Cerebellar nuclear complex (tissue), 1 donor: ENCODE measurements at places on chromosomes 13 and 19.

DNA sequence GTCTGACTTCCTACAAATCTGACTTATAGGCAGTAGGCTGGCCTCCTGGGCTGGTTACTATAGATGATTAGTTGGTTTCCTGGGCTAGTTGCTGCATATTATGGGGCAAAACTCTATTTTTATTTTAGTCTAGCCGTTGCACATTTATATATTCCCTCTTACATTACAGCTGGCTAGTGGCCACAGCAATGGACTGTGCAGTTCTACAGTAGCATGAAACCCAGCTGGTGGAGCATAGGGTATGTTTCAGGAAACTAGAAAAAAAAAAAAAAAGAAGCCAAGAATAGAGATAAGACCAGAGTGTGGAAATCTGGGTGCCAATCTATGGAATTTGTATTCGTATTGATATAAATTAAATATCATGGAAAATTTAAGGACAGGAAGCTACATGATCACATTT is 304.4 kb upstream of the NBEA start:
- DNase-seq: no peak

- no peak for DNase-seq
Measured at GRCh38 chr19:8484331-8484894, 18.0 kb downstream of the PRAM1 start.

DNA sequence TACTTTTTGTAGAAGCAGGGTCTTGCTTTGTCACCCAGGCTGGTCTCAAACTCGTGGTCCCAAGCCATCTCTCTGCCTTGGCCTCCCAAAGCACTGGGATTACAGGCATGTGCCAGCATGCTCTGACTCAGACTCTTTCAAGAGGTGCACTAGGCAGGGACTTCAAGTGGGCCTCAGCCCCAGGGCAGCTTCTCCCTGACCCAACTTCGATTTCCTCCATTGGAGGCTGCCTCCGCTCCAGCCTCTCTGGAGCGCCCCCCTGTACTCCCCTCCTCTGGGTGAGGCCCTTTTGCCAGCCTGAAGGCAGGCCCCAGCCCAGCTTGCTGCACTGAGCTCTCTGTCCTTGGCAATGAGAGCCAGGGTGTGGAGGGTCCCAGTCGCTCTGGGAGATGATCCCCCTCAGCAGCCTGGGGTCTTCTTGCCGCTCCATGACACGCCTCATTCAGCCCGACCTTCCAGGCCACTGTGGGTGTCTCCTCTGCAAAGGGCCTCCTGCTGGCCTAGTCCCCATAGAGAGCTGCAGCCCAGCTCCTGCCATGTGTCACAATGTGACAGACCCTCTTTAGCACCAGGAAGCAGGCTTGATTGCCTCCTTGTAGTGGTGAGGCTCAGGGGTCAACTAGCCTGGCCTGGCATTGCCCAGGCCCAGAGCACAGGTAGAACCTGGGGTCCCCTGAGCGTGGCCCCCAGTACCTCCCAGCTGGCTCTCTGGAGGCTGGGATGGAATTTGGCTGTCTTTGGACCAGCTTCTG is 16.4 kb downstream of the CARM1 start:
- no peak for DNase-seq

DNA sequence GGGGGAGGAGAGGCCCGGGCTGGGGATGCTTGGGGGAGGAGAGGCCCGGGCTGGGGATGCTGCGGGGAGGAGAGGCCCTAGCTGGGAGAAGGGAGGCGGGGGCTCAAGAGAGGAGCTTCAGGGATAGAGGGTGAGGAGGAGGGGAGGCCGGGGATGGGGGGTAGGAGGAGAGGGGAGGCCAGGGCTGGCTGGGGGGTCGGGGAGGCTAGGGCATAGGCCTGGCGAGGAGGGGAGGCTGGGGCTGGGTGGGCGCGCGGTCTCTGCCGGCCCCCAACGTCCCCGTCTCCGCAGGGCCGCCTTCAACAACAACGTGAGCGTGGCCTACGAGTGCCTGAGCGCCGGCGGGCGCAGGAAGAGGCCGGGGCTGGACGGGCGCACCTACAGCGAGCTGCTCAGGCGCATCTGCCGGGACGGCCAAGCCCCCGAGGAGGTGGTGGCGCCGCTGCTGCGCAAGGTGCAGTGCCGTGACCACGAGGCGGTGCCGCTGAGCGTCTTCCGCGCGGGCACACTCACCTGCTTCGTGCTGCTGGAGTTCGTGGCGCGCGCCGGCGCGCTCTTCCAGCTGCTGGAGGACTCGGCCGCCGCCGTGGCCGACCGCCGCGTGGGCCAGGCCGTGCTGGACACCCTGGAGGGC is 11.4 kb downstream of the TPGS1 start:
- no peak for DNase-seq

GRCh38 chr13:40047322-40047771 is 391.9 kb downstream of the COG6 start:
- DNase-seq: no peak

- DNase-seq: no peak
Measured at GRCh38 chr13:60707878-60708277, 310.9 kb downstream of the TDRD3 start.

DNA sequence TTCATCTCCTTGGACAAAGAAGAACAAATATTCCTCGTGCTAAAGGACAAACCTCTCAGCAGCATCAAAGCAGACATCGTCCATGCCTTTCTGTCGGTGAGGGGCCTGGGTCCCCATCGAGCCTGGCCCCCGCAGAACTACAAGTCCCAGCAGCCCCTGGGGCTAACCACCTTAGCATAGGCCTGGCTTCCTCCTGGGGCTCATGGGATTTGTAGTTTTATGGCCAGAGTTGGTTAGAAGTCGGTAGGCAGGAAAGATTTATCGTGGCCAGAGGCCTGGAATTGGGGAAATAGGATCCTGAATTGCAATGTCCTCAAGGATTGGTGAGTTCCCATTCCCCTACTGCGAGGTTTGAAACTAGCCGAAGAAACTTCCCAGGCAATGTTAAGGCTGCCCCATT is 19.6 kb downstream of the TMEM150B start:
- no peak for DNase-seq

GRCh38 chr13:68813180-68813796 is 1294.3 kb upstream of the ATXN8OS start:
- DNase-seq: no peak

- DNase-seq: no peak
Measured at GRCh38 chr19:33631609-33631973, 9.8 kb downstream of the CHST8 start.

- no peak for DNase-seq
Measured at GRCh38 chr19:30066781-30067759, 125.0 kb downstream of the URI1 start.

GRCh38 chr19:1918975-1919374 is 13.8 kb downstream of the ADAT3 start:
- DNase-seq: no peak

DNA sequence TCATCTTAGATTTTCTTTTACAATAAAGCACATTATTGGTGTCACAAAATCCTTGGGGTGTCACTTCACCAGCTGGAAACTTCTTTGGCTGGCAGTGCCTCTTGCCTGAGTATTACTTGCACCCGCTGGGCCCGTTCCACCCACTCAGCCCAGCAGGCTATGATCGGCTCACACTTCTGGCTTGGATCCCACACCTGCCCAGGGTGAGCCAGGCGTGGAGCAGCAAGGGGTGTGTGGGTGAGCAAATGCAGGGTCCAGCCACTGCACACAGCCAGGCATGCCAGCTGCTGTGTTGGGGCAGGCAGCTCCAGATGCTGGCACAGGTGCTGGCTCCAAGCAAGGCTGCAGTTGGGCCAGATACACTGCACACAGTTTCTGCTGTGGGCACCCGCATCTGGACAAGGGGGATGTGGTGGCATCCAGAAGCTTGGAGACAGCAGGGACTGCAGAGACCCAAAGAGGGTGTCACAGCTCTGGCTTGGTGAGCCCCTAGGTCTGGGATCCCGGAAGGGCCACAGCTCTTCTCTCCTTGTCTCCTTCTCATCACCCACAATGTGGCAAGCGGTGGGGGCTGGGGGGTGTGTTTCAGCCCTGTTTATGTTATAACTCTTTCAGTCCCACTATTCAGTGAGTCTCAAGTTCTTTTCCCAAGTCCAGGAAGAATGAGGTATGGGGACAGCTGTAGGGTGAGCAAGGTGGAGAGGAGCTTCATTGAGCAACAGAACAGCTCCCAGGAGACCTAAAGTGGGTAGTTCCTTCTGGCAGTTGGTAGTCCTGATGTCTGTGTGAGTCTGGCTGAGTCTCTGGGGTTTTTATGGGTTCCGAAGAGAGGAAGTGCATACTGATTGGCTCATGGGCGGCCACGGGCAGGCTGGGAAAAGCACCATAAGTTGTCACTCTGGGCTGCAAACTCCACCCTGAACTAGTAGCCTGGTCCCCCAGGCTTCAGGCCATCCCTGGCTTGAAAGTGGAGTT is 25.3 kb upstream of the TBC1D4 start:
- DNase-seq: no peak

DNA sequence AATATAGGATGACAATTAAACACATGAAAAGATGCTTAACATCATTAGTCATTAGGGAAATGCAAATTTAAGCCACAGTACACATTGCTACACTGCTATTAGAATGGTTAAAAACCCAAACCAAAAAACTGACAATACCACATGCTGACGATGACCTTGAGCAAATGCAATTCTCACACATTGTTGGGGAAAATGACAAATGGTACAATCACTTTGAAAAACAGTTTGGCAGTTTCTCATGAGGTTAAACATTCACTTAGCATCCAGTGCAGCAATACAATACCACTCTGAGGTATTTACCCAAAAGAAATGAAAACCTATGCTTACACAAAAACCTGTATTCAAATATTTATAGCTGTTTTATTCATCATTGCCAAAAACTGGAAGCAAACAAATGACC is 11.3 kb downstream of the FLT3 start:
- no peak for DNase-seq

GRCh38 chr13:95296326-95296925 is 4.8 kb downstream of the ABCC4 start:
- no peak for DNase-seq

DNA sequence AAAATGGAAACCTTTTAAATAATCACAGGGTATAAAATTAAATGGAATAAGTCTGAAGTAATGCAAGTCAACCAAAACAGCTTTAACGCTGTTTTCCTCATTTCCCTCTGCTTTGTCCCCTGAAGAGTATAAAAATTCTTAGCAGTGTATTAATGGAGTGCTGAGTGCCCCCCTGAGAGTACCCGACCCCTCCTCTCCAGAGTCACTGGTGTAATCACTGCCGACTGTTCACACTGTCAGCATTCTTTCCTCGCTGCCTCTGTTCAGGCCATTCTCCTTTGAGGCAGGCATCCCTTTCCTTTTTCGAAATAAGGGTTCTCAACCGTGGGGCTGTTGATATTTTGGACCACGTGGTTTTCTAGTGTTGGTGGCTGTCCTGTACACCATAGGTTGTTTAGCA is 146.9 kb upstream of the SLC10A2 start:
- no peak for DNase-seq

DNA sequence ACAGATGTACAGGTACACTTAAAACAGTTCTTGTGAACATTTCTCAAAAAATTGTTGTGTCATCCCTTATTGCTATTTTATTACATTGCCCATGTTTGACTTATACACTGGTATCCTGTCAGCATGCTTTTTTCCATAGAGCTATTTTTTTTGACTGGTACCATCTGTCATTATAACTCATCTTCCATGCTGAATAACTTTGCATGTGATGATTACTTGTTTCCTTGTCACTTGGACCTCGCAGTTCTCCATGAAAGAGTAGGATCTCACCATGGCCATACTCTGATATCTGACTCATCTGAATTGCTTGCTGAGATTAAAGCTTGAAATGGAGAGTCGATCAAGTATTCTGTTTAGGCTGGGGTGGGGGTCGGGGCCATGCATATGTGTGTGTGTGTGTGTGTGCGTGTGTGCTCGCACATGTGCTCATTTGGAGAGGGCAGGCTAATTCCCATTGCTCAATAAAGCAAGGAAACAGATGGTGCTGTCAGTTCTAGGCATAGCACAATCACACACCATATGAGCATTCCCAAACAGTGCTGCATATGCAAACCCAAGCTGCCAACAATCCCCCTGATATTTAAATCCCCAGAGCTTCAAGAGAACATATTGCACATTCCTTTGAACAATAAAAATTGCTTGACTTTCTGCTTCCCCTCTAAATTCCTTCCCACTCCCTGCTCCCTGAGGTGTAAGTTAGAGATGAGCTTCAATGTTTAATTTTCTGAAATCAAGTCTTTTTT is 62.9 kb downstream of the NHLRC3 start:
- DNase-seq: peak; percentile 79

DNA sequence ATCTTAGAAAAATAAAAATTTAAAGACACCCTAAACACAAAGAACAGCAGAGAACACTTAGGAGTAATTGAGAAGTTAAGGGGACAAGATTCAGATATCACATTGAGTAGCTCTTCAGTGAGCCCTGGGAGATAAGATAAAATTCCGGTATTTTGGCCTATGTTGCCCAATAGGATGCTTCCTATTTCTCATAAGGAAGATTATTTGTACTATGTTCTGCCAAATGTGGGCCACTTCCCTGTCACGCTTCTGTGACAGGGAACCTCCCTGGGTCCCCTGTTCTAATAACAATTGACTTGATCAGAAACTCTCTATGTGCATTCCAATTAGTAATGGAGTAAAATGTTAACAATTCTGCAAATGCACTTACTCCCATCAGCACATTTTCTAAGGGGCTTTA is 310.7 kb downstream of the MYO16 start:
- no peak for DNase-seq

- no peak for DNase-seq
Measured at GRCh38 chr19:38062959-38063761, 156.2 kb downstream of the SIPA1L3 start.

DNA sequence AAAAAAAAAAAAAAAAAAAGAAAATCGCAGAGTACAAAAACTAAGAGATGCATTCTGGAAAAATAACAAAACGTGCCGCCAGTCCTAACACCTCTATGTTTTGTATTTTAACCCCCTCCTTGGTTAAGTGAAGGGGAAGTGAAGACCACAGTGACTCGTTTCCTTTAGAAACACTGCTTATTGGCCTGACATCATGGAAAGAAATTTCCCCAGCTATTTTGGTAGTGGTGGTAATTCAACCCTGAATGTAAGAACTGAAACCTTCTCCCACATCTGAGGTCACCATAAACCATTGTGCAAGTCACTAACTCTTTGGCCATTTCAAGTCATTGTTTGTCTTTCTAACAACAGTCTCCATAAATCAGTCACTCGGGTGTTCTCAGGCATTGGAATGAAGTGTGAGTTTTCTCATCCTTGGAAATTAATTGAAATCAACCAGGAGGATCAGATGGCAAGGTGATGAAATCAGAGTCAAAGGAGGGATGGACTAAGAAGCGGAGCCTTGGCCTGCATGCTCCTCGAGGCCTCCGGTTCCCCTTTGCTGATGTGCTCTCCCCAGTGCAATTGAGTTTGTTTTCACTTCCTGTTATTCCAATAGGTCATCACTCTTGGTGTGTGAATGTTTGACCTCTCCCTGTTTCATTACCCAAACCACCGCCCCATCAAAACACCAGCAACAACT is 443.9 kb downstream of the FGF9 start:
- DNase-seq: no peak
